Heart left ventricle (tissue), 16 donors: ENCODE measurements at places on chromosomes 16 and 17.

- DNase-seq = no peak
- no peak overlapping the region for H3K4me3 ChIP-seq
- H3K4me1 ChIP-seq = peaks cover 3% of the 10 kb centered on the region
- no peaks in the 10 kb centered on the region for H3K36me3 ChIP-seq
These were observed 20.6 kb upstream of the SLC35G3 start for GRCh38 chr17:35214631-35215273.

DNA sequence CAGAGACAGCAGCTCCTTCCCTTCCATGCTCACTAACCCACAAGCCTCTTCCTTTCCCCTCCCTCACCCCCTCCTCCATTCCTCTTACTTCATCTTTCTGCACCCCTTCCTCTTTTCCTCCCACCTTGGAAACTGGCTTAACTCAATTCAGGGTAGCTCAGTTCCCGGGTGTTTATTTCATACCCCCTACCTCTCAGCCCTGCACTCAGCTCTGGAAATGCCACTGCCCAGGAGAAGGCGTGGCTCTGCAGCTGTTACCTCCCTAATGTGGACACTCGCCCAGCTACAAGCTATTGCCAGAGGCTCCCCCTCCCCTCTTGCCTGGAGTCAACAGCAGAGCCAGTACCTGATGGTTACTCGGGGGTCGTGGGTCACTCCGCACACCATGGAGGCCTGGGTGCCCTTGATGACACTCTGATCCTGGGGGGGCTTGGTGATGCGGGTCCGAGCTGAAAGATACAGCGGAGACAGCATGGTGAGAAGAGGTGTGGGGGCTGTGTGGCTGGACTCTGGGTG, 118.4 kb upstream of the CDC42EP4 start:
- no peak overlapping the region for H3K27ac ChIP-seq
- H3K4me1 ChIP-seq = peaks cover 11% of the 10 kb centered on the region
- no peak for DNase-seq
- H3K36me3 ChIP-seq = no peaks in the 10 kb centered on the region

DNA sequence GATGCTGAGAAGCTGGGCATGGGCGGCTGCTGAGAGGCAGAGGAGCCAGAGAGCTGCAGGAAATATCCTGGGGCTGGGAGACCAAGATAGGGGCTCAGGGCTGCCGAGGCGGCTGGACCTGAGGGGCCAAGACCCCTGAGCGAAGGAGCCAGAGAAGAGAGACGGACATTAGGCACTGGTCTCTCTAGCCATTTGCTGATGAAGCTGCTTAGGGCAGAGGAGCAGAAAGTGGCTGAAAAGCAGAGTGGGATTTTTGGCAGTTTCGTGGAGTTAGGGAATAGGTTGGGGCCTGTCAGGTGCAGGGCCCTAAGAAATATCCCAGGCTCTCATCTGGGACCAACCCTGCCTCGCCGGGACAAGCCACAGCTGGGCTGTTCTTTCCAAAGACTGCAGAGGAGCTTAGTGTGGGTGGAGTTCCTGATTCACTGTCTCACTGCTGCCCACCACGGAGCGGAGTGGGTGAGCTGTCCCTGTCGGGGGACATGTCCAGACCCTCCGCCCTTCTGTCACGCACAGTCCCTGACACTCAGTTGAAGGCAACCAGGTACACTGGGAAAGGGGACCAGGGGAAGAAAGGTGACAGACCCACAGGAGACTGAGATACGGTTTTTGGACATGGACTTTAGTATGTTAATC, 11.3 kb upstream of the DNASE1 start:
- H3K4me3 ChIP-seq = no peak overlapping the region
- H3K4me1 ChIP-seq = no peaks in the 10 kb centered on the region
- no peak overlapping the region for H3K27ac ChIP-seq
- no peak for DNase-seq

DNA sequence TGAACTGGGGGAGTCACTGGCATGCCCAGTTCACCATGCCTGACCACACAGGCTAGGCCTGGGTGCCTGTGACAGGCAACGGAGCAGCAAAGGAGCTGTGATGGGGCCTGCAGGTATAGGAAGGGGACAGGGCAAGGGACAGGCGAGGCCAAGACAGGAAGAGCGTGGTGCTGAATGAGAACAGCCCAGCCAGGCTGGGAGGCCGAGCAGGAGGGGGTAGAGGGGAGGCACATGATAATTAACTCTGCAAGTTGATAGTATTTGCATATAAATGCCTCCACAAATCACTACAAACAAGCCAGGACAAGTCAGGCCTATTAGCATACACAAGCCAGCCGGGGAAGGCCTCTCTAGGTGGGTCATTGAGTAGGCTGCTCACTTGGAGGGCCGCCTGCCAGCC, 7.8 kb downstream of the ZFHX3 start:
- peaks cover 63% of the 10 kb centered on the region for H3K4me1 ChIP-seq
- DNase-seq = no peak
- no peak overlapping the region for H3K4me3 ChIP-seq
- no peaks in the 10 kb centered on the region for H3K27me3 ChIP-seq
- no peak overlapping the region for H3K27ac ChIP-seq

- no peak overlapping the region for H3K4me3 ChIP-seq
- H3K27ac ChIP-seq = no peak overlapping the region
- DNase-seq = no peak
- no peaks in the 10 kb centered on the region for H3K27me3 ChIP-seq
These were observed 21.3 kb downstream of the CA4 start for GRCh38 chr17:60170835-60171752.
